AG09319 (cell line): ENCODE measurements at places on chromosomes 16 and 17.

DNA sequence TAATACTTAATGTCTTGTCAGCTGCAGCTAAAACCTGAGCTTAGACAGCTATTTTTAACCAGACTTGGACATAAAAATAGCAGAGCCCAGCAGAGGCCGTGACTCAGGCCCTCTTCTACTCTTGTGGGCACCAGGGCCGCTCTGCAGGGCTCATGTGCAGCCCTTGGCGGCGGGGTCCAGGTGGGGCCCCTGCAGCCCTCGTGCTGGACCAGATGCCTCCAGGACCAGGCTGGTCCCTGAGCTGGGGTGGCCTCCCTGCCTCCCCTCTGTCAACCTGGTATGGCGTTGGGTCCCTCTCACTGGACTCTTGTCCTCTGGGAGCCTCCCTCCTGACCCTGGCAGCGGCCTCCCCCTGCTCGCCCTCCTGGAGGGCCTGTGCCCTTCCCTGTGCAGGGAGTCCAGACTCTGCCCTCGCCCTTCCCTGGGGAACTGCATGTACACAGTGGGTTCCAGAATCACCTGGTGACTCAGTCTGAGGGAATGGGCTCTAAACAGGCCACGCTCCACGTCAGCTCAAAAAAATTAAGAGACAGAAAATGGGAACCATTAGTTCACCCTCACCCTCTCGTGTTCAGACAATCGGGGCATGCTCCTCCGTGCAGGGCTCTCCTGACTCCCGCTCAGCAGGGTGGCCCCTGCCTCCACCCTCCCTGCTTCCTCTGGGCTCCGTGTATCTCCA lies 9.7 kb downstream of the CDK5R1 start:
- no peak for DNase-seq

DNA sequence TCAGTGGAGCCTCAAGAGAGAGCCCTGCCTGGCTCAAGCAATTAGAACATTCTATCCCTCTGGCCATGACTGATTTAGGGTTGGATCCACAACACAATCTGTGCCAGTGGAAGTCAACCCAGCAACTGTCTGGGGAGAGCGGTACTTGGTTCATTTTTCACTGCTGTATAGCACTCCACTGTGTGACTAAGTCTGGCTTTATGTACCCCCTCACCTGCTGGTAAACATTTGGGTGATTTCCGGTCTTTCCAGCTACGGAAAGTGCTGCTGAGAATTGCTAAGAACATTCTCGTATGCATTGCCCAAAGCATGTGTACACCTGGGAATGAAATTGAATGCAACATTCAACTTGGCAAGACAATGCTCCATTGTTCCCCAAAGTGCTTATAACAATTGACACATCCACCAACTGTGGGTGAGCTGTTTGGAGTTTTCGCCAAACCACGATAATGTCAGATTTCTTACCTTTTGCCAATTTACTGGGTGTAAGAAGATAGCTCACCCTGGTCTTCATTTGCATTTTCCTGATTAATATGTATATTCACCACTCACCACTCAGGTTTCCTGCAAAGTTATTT lies 63.5 kb upstream of the MED9 start:
- DNase-seq: no peak

DNA sequence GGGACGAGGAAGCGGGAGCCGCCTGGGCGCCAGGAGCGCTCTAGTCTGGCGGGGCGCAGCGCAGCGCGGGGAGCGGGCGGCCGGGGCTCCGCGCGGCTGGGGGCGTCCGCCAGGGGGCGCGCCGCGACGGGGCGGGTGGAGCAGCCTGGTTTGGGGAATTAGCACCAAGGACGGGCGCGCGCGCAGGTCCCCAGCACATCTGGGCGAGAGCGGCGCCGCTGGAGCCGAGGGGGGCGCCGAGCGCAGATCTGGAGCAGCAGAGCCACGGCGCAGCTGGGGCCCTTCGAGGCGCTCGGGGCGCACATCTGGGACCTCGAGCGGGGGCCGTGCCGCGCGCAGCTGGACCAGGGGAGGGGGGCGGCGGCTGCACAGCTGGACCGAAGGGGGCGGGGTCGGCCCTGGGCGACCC lies at the start of gene NXPH3:
Gene NXPH3 (plus strand): TSS at position 193 of the 409 bp plus-strand sequence. CDS start 349 bp downstream, outside the sequence.
- no peak for DNase-seq

GRCh38 chr16:5761592-5761991 lies 664.0 kb upstream of the EEF2KMT start:
- DNase-seq: no peak

GRCh38 chr17:74654742-74655141 lies 31.2 kb upstream of the CD300E start:
- no peak for DNase-seq

- DNase-seq: no peak
Measured at GRCh38 chr16:65828296-65828695, 538.2 kb upstream of the CDH5 start.

GRCh38 chr17:78390241-78391050 lies 12.0 kb downstream of the PGS1 start:
- peak; percentile 75 for DNase-seq

DNA sequence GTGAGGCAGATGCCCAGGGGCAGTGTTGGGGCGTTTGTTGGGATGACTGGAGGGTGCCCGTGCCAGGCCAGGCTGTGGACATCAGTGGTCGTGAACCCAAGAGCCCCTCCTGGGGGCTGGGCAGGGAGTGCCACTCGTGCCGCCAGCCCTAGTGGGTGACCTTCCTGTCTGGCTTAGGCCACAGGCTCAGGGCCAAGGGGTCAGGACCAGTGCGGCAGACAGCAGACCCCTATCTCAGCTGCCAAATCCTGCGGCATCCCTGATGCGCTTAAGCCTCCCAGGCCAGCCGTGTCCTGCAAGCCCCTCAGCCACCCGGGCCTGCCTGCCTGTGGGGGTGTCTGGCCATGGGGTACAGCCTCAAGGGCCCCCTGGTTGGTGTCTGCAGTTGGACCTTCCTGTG lies 14.7 kb downstream of the PRSS27 start:
- no peak for DNase-seq

- DNase-seq: no peak
Measured at GRCh38 chr17:13367154-13367553, 234.6 kb downstream of the HS3ST3A1 start.

- no peak for DNase-seq
Measured at GRCh38 chr16:58456193-58456592, 43.8 kb upstream of the NDRG4 start.

GRCh38 chr16:57113042-57113453 lies 20.7 kb downstream of the CPNE2 start:
- no peak for DNase-seq

DNA sequence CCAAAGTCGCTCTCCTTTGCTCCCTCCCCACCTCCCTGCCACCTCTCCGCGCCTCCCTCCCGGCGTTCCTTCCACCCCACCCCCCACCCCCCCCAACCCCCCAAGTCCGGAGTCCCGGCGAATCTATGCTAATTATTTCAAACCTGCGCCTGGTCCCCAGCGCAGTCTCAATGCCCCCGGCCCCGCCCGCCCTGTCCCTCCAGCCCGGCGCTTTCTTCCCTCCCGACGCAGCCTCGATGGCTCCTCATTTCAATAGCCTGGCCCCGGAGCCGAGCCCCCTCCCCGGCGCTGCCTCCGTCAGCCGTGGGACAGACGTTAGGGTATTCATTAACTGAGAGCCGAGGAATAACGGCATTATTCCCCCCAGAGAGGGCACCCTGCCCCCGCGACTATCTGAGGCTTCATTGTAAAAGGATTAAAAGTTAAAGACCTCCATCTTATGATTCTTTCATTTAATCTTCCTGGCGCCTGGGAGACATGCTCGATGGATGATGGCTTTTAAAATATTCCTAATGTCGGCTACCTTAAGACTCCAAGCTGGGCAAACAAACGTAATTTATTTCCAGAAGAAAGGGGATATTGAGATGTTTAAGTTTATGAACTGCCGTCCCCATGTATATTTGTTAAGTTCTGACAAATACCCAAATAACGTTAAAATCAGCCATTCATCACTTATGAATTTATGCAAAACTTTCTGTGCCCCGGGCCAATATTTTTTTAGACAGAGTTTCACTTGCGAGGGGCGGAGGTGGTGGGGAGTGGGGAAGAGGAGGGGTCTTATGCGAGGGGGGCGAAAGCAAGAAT lies 3.4 kb downstream of the NOG start:
- no peak for DNase-seq

GRCh38 chr17:27980043-27980442 lies 62.4 kb upstream of the NLK start:
- no peak for DNase-seq

DNA sequence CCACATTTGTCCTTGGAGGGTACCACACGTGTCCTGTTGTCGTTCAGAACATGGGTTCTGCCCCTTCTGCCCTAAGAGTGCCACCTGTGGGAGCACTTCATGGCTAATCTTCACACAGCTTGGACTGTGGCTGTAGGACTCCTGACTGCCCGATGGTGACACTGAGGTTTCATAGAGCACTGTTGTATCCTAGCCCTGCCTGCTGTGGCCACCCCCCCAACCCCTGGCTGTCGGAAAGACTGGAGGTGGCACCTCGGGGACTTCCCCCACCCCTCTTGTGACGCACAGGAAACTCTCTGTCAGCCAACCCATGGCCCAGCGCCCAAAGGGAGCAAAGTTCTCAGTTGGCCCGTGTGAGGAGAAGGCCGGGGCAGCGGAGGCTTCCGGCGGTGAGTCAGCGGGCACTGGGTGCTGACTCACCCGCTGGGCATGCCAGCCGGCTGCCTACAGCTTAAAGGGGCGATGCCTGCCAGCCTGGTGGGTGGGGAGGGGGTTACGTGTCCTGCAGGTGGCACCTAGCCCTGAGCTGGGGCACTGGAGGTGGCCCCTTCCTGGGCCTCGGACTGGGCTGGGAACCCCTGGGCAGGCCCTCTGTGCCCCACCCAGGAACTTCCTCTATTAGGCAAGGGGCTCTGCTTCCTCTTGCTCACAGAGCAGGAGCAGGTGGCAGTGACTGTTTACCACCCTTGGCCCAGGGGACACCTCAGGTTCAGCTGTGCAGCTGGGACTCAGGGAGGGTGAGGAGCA lies 3.4 kb downstream of the MAP2K3 start:
- DNase-seq: peak; percentile 88

DNA sequence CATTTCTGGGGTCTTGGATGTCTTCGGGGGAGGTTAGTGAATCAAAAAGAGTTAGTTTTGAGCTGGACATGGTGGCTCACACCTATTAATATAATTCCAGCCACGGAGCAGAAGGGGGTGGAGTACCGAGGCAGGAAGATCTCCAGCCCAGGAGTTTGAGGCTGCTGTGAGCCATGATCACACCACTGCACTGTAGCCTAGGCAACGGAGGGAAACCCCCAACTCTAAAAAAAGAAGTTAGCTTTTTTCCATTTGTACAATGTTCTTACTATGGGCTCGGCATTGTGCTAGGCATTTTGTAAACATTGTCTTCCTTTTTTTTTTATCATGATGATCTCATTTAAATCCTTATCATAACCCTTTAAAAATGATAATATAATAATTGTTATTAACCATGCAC lies 8.3 kb upstream of the SNF8 start:
- DNase-seq: no peak

DNA sequence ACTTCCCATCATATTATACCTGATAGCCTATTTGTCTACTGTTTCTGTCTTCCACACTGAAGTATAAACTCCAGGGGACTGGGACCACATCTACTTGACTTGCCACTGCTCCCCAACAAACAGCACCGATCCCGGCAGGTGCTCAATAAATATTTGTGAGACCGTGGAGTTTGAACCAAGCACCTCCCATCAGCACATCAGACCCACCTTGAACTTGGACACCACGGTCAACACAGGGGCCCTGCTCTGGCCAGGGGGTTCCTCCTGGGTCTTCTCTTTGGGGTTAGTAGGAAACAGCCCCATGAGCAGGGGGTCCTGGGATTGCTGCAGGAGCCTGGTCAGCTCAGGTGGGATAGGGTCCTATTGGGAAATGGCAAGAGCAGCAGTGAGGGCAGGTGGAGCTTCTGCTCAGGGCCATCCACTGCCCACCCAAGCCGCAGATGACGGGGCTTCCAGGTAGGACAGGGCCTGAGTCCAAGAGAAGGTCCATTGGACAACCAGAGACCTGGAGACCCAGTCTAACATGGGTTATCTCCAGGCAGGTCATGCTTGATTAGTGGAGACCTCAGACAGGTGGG lies 19.9 kb downstream of the ZNHIT3 start:
- DNase-seq: no peak
